WTC11 (cell line): ENCODE measurements at places on chromosomes 1 and 21.

DNA sequence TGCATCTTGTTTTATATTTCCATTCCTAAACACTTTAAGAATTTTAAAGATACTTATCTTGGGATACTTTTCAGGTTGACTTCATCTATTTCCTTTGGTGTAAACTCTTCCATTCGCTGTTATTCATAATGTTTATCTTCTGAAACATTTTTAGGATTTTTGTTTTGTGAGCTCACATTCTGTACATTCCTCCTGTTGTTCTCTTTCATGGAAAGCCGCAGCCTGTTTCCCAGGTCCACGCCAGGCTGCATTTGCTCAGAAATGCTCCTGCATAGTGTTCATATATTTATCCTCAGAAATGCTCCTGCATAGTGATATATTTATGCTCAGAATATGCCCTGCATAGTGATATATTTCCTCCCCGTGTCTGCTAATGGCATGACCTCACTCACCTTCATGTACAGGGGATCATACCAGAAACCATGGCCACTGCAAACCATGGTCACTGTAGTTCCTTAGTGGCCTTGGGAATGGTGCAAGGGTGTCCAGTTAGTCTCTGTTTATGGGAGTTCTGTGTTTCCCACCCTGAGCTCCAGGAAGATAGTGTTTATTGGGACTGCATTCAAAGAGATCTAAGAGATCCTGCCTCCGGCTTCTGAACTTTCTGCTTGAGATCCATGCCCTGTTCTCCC lies 153.9 kb upstream of the GREM2 start:
- DNase-seq: no peak

- DNase-seq: no peak
Measured at GRCh38 chr1:9399510-9400424, 107.1 kb downstream of the SPSB1 start.

DNA sequence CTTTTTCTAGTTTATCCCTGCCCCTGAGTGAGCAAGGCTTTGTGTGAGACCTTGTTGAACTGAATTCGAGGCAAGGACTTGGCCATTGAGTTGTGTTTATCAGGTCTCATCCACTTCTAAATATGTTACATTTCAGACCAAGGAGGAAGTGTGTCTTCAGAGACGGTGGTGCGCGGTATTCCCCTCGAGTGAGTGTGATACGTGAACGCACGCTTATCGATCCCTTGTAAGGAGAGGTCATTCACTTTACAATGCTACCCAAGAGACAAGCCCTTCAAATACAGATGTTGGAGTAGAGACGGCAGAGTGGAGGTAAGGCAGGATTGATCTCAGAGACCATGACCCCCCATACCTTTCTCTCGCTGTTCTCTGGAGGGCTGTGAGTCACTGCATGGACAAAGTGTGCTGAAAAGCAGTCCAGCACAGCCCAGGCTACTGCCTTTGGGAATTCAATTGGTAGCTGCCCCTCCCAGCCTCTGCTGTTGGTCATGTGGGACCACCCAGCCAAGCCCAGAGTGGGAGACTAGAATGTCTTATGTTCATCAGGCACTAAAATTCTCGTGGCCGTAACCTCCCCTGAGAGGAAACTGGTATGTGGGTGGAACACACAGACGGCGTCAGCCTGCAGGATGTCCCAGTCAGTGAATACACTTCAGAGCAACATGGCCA lies 16.3 kb upstream of the MTARC1 start:
- DNase-seq: no peak

- no peak for DNase-seq
Measured at GRCh38 chr1:17719874-17720273, 35.3 kb upstream of the ACTL8 start.

DNA sequence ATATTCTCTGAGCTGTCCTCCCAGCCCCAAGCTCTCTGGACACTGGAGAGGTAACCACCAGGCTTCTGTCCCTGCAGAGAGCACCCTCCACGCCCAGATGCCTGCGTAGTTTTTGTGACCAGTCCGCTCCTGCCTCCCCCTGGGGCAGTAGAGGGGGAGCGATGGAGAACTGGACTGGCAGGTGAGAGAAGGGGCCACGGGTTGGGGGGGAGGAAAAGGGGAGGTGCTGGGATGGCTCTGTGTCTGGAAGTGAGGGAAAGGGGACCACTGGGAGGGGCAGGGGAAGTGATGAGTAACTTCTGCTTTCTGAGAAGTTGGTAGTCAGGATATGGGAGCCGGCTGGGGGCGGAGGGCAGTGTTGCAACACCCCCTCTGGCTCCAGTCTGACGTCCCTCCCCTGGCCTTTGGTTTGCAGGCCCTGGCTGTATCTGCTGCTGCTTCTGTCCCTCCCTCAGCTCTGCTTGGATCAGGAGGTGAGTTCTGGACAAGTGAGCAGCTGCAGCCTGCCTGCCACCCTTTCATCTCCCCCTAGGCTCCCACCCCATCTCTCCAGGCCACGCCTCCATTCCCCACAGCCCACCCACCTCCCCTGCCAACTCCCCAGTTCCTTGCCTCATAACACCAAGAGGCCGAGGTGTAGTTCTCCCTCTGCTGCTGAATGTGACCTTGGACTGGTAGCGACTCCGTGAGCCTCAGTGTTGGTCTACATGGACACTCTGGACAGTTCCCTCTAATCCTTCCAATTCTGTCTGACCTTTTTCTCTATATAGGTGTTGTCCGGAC lies 3.1 kb downstream of the ADAMTSL4 start:
- DNase-seq: no peak

GRCh38 chr1:116392717-116393404 lies 19.8 kb downstream of the ATP1A1 start:
- no peak for DNase-seq

DNA sequence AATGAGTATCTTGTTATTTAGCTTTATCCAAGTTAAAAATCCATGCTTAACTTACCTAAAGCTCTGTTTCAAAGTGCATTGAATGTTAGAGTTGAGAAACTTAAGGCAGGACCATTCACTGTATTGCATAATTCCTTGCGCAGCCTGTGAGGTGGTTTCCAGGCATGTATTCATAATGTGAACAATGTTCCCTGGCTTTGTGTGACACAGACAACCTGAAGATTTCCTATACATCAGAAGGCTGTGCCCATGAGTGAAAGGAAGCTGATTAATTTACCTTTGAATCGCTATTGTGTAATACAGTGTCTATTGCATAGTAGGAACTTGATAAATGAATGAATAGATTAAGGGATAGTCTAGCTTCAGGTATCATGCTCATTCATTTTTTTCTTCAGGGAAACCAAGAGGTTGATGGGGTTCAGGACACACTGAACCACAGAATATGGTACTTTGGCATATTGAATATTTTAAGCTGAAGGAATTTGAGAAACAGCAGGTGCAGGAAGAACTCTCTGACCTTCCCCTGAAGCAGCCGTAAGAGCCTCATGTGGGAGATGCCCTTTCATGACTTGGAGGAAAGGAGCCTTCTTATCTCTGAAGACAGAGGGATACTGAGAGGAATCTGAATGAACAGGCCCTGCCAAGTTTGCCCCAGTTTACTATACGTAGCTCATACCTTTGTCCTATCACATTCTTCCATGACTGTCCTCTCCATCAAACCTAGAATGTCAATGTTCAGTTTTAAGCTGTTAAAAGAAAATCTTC lies 88.6 kb upstream of the GNG12 start:
- no peak for DNase-seq
